ENCODE measurements at places on chromosomes 4 and X.

GRCh38 chrX:16975233-16975632 lies 28.8 kb downstream of the REPS2 start:
- no peak for DNase-seq

DNA sequence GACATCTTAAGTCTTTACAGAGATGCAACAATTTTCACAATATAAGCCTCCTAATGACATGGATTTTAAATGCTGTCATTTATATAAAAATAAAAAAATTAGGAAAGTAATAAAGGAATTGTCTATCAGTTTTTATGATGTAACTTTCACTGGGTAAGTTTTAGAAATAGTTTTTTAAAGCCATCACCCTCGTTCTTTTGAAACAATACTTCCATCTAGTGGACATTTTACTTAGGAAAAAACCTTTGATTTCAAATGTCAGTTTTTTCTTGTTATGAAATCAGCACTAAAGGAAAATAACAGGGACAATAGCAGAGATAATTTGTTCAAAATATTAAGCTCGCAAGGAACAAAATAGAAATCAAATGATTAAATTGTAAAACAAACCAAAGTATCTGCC lies 24.3 kb upstream of the NDNF start:
- DNase-seq = no peak

DNA sequence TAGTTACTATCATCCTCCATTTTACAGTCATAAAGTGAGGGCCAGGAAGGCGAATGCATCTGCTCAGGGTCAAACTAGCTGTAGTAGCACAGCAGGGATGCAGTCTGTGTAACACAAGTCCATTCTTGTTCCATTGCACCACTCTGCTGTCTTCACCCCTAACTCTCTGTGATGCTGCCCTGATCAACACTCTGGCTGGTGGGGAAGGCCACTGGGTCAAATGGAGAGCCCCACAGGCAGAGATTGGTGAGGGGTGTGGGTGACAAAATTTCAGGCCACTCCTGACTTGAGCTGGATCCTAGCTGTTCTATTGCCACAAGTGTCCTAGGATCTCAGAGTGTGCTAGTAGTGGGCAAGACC lies 136.5 kb downstream of the PJA1 start:
- no peak for DNase-seq

DNA sequence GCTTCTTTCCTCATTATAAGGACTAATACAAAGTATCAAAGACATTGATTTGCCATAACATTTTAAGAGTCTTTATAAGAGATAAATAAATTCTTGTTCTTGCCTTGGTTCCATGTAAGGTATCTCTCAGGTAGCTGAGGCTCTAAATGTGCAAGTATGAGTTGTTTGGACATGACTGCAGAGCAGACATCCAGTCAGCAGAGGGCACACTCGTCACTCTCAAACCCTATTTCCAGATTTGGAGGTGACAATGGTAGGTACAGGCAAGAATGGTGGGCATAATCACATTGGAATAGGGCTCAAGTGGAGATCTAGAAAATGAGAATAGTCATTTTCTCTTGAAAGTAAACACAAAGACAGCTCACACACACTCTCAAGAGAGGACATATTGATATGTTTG lies 133.3 kb upstream of the ZIC3 start:
- peak; percentile 35 for DNase-seq

DNA sequence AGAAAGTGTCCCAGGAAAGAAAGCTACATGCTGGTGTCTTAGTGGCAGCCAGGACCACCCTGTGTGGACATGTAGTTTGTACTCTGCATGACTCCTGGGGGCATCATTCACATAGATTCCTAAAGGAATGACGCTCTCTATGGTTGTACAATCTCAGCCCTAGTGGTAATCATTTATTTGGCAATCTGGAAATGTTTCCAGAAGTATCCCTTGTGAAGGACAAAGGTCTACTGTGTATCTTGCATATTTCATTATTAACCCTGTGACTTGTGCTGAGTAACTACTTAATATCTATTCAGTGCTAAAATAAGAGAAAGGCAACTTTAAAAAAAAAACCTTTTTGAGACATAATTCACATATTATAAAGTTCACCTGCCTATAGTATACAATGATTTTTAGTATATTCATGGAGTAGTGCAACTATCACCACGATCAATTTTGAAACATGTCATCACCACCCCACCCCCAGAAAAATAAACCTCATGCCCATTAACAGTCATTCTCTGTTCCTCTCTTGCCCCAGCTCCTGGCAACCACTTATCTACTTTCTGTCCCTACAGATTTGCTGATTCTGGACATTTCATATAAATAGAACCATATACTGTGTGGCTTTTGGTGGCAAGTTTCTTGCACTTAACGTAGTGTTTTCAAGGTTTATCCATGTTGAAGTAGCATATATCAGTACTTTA lies 51.7 kb downstream of the SHROOM3 start:
- no peak for DNase-seq

DNA sequence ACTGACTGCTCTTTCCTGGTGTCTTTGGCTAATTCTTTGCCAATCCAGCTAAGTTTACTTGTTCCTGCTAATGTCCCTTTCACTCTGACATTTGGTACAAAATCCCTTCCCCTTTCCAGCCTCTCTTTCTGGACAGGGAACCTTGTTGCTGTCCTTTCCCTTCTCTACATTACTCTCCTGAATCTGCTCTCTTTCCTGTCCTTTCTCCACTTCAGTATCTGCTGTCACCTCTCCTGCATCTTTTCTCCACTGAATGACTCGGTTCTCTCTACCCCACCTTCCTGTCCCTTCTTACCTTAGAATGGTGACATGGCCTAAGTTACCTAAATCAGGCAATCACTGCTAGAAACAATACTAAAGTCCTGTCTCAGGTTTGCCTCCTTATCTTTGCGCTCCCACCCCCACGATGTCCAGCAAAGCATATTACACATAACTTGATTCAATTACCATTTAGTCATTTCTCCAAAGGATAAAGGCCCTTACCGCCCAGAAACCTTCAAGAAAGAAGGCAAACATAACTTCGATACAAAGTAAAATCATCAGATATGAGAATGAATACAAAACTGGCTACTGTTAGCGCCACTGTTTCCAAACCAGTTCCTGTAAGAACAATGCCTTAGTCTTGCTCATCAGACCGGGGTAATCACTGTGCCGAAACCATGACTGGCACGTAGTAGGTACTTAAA lies 890 bp downstream of the BOD1L1 start:
- no peak for DNase-seq

DNA sequence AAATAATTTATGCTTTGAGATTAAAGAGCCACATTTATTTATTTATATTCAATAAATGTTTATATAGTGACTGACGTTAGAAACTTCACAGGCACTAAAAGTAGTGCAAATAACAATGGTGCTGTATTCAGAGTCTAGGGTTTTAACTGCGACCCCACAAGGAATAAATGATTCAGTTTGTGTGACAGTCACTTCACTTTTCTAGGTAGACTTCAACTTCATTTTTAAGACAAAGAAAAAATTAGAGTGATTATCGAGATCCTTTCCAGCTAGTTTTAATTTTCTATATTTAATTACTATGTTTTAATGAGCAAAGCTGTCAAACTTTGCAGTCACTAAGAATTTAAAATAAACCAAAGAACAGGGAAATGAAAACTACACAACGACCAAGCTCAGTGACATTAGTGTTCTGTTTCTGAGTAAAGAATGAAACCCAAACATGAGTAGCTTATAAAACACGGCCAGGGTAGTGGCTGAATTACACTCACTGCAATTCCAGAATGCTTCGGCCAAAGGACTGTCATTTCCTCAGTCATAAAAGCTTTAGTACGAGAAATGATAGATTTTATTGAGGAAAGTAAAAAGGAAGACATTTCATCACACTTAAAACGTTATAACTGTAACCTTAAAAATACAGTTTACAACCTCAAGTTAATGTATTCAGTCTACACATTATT lies 38.6 kb downstream of the ADGRA3 start:
- no peak for DNase-seq

DNA sequence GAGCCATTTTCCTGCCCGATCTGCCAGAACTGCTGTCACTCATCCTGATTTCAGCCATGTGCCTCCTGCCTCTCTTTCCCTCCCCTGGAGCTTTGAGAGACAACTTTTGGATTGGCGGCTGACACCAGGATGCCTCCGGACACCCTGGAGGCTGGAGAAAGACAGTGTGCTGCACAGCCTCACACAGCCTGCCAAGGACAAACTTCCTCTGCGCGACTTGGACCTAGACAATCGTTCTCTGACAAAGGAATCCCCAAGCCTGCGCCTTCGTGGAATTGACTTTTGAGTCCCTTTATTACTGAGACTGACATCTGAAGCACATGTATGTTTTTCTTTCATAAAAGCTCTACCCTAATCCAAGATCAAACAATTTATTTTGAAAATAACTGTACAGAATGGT lies 10.8 kb upstream of the LDB2 start:
- DNase-seq = no peak

DNA sequence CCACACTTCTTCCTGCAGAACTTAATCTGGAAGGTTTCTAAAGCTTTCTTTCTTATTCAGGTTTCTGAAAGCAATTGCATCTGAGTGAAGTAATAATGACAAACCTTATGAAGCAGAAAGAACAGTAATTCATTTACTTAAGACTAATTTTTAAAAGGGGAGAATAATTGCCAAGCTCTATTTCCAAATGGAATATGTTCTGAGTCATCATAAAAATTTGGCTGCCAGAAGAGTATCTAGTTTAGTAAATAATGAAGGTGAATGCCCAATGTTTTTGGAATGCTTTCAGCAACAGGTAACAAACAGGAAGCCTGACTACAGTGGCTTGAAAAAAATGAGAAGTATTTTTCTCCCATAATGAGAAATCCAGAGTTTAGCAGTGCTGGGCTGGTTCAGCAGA lies 227.3 kb upstream of the TET2 start:
- DNase-seq = no peak

DNA sequence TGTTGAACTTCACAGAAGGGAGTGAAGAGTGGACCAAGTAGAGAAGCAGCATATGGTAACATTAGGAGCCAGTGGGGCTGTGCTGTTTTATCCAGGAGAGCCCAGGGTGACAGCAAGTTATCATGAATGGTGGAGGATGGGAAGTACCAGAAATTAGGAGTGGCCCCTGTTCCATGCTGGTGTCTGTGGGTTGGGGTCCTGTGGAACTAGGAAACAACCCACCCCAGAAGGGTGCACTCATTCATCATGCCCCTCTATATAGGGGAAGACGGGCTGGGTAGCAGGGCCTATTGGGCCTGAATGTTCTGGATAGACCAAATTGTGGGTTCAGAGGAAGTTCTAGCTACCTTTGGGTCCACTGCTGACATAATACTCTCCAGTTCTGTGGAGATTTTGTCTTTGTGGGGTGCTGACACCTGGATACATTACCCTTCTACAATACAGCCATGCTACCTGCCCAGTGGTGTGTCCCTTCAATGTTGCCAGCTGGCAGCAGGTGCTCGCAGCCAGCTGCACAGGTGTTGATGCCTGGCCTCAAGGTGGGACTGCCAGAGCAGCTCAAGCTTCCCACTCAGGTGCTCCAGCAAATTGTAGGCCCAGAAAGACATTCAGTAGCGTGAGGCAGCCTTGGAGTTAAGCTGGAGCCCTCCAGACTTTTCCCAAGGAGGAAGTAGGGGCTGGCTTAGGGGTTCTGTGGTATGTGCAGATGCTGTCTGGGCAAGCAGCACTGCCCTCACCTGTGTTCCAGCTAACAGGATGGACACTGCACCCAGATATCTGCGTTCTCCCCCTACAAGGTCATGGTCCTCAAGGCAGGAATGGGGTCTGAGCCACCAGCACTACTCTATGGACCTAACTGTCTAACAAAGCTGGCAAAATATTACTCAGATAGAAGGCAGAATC lies 106.5 kb downstream of the NHSL2 start:
- DNase-seq = no peak

DNA sequence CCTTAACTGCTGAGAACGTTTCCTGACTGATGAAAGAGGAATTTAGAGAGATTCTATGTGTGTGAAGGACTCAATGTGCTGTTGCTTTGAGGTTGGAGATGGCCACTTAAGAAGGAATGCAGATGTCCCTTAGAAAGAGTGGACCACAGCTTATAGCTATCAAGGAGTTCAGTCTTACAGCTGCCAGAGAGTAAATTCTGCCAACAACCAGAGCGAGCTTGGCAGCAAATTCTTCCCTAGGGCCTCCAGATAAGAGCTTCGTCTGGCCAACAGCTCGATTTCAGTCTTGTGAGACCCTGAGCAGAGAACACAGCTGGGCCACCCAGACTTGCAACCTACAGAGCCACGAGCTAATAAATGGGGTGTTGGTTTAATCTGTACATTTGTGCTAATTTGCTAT lies 21.8 kb downstream of the MID1 start:
- DNase-seq = no peak

Data from iPS-NIHi11 (cell line).